GM12891 (cell line): ENCODE measurements at places on chromosomes 1 and 21.

DNA sequence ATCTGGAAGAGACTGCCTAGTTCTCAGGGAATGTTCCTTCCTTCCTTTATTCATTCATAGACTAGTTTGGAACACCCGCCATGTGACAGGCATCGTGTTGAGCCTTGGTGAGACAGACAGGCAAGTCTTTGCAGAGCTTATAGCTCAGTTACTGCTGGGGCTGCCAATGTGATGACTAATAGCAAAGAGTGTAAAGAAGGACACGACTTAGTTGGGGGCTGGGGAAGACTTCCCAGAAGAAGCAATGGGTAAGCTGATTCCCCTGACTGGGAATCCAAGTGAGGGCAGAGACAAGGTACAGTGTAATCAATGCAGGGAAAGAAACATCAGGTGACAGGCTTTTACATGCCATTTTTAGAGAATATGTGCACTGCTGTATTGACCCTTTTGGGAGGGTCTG, 51.2 kb downstream of the TENT5C start:
- no peak for DNase-seq

DNA sequence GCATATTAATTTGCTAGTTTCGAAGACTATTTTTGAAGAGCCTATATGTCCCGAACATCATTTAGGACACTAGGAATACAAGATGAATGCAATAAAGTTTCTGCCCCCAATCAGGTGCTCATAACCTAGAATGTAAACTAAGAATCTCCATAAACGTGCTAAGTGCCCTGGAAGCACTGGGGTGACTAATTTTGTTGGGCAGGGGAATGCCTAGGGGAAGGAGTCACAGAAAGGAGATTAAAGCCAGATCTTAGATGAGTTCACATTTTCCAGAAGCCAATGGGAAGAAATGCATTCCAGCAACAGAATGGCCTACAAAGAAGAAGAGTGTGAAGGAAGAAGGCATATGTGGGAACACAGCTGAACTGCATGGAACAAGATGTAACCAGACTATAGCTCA, 19.5 kb downstream of the SCYL3 start:
- DNase-seq = no peak

DNA sequence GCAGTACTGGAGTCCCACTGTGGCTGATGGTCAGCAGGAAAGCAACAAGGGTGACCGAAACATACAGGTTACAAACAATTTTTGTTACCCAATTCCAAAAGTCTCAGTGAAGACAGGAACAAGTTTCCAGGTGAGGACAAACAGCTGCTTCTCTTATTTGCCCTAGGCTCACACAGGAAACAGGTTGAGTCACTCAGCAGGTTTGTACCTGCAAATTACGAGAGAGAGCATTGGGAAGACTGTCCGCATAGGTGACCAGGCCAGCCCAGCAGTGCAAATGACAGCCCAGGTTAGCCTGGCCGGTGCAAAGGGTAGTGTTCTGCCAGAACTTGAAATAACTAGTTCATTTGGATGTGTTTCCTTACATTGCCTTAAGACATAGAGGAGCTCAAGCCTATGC, 40.0 kb upstream of the DSCAM start:
- no peak for DNase-seq

DNA sequence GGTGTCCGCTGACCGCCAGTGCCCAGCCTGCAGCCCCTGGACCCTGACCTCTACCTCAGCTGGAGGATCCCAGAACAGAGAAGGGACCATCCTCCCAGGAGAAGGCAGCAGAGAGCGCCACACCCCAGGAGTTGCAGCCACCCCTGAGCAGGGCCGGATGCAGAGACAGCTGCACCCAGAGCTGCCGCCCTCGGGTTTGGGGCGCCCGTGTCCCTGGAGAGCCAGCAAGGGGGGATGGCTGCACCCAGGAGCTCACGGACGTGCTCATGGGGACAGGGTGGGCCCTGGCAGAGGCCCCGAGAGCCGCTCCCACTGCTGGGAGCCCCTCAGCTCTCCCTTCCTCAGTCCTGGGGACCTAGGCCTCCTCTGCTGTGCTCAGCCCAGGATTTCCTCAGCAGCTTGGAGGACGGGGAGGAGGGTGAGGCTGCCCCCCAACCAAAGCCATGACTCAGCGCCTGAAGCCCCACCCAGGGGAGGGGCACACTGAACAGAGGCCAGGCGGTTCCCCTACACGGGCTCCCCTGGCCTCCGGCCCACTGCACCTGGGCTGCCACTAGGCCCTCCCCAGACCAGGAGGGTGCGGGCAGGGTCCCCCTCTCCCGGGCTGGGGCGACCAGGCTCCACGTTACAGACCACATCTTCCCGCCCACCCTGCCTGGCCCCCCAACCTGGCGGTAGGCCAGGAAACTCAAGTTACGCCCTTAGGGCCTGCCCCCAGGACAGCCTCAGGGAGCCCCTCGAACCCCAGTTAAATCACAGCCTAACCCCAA, 2.2 kb downstream of the ACAP3 start:
- DNase-seq = peak; percentile 68

- DNase-seq = no peak
Measured at GRCh38 chr1:20403423-20404145, 82.4 kb downstream of the CAMK2N1 start.

DNA sequence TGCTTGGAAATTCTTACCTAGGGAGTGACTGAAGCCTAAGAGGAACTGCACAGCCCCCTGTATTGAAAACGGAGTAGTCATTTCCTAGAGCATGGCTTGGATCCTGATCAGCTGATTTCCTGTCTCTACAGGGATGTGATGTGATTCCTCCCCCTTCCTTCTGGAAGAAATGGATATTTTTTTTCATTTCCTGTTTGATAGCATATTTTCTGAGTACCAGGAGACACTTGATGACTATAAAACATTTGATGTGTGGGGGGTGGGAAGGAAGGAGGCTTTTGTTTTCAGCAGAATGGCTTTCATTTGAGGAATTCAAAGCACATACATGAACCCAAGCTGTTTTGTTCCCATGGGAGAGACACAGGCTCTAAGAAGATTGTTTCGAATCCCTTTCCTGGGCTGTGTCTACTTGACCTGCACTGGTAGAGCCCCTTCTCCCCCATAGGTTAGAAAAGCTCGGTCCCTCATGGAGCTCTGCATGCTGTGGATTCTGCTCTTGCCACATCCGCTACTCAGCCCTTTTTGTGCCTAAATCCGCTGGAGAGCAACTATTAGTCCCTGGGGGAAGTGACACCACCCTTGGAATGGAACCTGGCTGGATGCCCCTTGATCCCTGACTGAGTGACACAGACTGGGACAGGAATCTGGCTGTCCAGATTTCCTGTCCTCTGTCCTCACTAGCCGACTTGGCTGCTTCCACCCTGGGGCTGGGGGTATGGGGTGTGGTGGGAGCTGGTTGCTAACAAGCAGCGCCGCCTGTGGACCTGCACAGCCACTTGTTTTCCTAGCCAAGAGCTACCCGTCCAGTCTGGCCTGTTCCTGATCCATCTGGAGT, 71.8 kb upstream of the MACF1 start:
- no peak for DNase-seq

DNA sequence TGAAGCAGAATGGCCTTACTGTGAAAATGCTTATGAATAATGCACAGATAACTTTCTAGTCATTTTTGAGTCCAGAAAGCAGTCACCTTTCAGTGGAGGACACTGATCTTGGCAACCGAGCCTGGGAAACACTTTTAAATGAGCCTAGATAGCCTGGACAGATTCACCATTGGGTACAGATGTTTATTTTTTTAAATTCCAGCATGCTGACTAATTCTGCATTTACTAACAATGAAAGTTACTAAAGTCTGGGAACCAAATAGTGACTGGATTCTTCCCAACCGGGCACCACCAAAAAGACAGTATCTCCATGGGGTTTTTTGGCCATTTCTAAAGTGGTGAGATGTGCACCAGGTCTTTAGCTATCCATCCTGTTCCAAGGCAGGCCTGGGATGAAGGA, 3.3 kb upstream of the FMOD start:
- no peak for DNase-seq

DNA sequence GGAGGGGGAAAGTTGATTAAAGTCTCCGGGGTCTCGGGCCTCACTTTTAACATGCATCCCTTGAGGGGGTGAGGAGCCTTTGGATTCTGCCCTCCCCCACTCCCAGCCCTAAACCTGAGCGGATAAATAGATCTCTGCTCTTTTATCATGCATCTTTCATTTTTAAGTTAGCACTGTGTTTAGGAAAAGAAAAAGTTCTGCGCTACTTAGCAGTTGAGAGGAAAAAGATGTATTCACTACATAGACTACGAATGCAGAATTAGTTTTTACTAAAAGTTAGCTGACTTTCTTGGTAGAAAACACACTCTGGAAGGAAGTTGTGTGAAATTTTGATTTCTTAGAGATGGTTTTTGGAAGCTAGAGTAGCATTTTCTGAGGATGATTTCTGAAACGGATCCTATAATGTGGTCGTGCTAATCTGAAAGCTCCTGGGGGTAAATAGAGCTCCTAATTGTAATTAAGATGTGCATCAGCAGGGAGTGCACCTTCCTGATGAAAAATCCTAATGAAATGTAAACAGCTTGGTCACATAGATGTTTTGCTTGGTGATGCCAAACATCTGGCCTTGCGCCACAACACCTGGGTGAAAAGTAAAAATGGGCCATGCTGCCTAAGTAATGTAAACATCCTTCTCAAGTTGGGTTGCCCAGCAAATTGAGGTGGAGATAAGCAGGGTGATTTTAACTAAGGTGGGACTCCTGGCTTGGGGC, 1.8 kb downstream of the ROR1 start:
- no peak for DNase-seq

DNA sequence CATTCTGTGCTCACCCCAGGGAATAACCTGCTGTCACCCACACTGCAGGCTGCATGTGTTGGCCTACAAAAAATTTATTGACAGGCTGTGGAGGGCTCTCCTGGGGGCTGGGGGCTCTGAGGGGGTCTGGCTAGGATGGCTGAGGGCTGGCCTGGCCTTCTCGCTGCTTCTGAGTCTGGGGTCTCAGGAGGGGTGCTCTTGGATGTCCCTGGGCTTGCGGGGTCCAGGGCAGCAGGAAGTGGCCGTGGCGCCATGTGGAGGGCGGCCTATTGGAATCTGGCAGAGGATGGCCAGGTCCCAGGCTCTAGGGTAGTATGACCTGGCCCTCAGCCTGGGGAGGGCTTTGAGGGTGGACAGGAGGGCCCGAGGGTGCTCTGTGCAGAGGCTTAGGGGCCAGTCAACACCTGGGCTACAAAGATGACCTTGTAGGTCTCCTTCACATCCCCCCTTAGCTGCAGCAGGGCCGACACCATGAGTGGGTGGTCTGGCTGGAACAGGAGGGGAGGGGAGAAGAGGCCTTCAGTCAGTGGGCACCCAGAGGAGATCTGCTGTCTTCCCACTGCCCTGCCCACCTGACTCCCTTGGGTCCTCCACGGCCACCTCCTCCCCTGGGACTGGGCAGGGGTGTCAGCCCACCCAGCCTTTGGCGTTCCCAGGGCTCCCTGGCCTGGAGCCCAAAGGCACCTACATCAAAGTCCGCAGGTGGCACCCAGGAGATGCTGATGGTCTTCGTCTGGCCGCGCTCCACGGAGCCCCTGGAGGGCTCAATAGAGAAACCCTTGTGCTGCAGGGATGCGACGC, 3.0 kb upstream of the TMEM52 start:
- no peak for DNase-seq

- DNase-seq = no peak
Measured at GRCh38 chr1:112735752-112736151, 20.6 kb upstream of the PPM1J start.

- no peak for DNase-seq
Measured at GRCh38 chr1:116777831-116778830, 23.9 kb downstream of the CD2 start.

- DNase-seq = no peak
Measured at GRCh38 chr1:10641976-10642375, 154.5 kb downstream of the CASZ1 start.
